ENCODE measurements at places on chromosomes 7 and 10. TPM values are rescaled to one million over a fixed set of nuclear protein-coding genes. Genes with fewer than 3 reads are reported as not detected.

Gene MINDY3
- 43.8 TPM for total RNA-seq

- DNase-seq = no peak
Observed at GRCh38 chr10:30398788-30399187, 35.2 kb upstream of the MAP3K8 start.

DNA sequence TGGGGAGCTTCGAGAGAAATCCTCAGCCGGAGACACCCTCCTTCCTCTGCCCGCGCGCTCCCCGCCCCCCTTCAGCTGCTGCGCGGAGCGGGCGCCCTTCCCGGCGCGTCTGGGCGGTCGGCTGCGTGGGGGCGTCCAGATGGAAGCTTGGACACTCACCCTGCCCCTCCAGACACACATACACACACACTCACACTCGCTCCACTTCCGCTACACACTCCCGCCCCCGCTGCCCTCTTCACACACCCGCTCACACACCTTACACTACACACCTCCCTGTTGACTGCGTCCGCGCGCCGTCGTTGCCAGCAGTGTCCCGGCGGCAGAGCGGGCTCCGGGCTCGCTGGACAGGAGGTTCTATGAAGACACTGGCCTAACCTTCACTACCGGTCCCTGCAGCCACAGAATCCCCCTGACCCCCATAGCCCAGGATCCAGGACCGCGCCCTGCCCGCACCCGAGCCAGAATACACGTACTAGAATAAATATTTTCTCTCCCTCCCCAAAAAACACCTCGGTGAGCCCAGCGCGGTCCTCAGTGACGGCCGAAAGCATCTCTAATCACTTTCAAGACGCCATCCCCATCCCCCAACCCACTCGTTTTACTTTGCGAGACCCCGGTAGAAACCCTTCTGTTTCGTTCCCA is 1.1 kb upstream of the EGR2 start:
- DNase-seq = peak; percentile 47

GRCh38 chr10:121724282-121724681 is 126.0 kb upstream of the FGFR2 start:
- DNase-seq = no peak

Gene ORAI2
- 19.8 TPM for total RNA-seq

DNA sequence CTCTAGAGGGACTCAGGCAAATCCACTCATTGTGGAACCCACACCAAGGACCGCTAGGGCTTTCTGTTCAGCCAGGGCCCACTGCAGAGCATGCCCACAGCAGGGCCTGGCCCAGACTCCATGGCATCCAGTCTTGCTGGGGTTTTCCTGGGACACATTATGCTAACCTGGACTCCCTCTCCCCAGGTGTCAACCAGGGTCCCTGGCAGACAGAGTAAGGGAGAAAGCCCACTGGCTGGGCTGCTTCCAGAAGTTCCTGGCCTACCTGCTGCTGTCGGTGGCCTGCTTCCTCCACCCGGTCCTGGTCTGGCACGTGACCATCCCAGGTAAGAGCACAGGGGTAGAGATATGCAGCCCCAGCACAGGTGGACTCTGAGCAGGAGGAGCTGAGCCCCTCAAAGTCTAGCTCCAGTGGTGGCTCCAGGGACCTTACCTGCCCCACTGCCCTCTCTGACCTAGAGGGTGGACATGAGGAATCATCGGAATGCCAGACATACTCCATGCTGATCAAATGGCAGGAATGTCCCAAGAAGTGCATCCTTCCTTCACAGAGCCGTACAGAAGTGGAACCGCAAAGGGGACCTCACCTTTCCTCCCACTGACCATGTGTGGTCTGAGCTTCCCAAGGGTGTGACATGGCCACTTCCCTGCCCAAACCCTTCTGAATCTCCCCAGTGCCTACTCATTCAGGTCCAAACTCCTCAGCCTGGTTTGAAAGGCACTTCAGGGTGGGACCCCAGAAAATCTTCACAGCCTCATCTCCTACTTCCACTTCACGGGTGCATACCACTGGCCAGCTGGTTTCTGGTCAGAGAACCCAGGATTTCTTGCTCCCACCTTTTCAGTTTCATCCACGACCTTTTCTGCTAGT is 22.5 kb downstream of the TMEM72 start:
- DNase-seq = no peak

Gene BEND7
- 5.1 TPM for total RNA-seq

Gene OPN1SW
- total RNA-seq = not detected

Gene MACROH2A2
- total RNA-seq = 18.9 TPM

Gene HOXA9
- total RNA-seq = not detected

- no peak for DNase-seq
Observed at GRCh38 chr7:82105463-82105862, 335.6 kb upstream of the HGF start.

All from tongue (tissue), 3 donors.